ENCODE measurements at places on chromosomes 1 and 21.

- peak; percentile 95 for DNase-seq
Measured at GRCh38 chr21:36927719-36928117, 38.8 kb downstream of the HLCS start.

DNA sequence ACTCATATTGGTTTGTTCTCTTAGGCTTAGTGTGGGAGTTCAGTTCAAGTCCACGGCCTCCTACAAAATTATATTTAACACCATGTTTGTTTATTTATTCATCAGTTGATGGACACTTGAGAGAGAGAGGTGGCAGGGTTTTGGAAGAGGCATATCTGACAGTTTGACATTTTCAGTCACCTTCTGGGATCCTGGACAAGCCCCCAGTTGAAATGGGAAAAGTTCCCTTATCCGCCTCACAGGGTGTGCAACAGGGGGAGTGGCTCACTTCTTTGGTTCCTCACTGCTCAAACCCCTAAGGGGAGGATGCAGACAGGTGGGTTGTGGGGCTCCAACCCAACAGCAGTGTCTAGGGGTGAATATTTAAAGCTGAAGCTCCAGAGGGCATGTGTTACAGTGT lies 52.3 kb upstream of the TNFSF18 start:
- DNase-seq: no peak

DNA sequence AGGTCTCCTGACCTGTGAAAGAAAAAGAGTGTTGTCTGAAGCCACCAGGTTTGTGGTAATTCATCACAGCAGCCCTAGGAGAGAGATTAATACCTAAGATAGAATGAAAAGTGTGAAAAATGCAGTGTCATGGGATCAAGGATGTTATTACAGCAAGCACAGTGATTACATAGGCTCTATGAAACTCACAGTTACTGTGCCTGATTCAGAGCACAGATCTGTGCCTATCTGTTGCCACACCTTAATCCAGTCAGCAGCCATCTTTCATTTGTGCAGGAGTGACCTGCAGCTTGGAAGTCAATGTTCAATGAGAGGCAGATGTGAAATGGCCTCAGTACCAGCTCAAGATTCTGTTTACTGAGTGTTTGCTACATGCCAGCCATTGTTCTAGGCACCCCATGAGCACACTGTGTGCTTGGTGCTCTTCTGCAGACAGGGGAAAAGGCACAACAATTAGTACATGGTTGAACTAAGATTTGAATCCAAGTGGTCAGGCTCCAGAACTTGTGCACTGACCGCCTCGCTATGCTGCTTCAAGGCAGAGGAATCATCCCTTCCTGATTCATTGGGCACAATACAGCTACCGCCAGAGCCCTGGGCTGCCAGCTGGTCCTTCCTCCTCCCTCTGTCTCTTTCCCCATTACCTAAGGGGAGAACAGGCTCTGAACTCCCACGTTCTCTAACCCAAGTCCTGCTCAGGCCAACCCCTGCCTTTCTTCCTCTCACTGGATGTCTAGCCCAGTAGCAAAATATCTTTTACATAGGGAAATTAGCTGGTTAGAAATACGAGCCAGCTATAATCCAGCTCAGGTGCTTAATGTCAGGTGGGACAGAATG lies 56.3 kb upstream of the NEK2 start:
- no peak for DNase-seq

GRCh38 chr21:28960245-28960644 lies 32.4 kb downstream of the LTN1 start:
- DNase-seq: no peak

DNA sequence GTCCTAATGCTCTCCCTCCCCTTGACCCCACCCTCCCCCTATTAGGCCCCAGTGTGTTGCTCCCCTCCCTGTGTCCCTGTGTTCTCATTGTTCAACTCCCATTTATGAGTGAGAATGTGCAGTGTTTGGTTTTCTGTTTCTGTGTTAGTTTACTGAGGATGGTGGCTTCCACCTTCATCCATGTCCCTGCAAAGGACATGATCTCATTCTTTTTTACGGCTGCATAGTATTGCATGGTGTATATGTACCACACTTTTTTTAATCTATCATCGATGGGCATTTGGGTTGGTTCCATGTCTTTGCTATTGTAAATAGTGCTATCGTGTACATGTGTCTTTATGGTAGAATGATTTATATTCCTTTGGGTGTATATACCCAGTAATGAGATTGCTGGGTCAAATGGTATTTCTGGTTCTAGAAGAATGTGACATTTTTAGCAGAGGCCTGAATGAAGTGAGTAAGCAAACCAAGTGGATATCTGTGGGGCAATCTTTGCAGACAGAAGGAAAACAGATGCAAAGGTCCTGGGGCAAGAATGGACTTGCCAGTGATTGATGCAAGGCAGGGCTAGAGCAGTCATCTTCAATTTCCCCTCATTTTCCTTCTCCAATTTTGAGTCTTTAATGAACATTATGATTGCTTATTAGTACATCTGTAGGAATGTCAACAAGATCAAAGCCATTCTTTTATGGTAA lies 50.2 kb downstream of the UBE4B start:
- no peak for DNase-seq

- no peak for DNase-seq
Measured at GRCh38 chr1:10149231-10149630, 61.1 kb upstream of the KIF1B start.

DNA sequence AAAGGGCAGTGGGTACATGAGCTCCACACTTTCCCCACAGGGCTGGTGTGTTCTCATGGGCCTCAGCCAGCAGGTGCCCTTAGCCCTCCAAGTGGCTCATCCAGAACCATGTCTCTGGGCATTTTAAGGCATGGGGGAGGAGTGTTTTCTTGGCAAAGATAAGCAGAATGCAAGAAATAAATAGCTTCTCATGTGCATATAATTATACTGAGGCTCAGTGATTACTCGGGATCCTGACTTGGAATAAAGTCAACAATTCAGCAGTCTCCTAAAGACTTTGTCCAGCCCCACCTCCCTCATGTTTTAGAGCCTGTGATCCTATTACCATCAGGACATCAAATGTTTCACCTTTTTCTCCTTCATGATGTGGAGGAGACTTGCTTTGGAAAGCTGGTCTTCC lies 92.7 kb upstream of the COG2 start:
- DNase-seq: no peak

- no peak for DNase-seq
Measured at GRCh38 chr1:75712306-75712705, 12.2 kb upstream of the ACADM start.

GRCh38 chr1:219067350-219067712 lies 106.3 kb upstream of the LYPLAL1 start:
- DNase-seq: no peak

DNA sequence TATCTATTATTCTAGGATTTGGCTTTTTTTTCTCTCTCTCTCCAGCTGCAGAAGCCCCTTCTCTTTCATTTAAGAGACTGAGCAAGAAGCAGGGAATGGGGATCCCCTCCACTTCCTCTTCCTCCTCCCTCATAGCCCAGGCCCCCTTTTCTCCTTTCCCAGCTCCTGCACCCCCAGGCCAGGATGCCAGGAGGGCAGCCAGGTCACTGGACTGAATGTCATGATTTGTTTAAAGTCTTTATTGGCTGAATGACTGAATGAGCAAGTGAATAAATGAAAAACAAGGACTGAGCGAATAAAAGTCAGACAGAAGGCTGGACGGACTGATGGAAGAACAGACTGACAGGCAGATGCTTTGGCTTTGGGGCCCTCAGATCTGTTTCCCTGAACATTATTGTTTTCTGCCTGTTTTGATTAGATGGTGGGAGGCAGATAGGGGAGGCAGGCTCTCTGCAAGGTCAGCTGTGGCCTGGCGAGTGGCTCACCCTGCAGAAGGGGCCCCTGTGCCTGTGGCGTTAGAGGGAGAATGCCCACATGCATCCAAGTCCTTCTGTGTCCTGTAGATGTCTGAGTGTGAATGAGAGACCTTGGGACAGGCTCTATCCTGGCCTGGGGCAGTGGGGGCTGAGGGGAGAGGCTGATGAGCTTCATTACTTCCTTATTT lies 20.3 kb upstream of the ADGRB2 start:
- DNase-seq: peak; percentile 32

GRCh38 chr1:180243517-180244221 lies 13.6 kb downstream of the LHX4 start:
- DNase-seq: no peak

GRCh38 chr1:159928491-159929050 lies 3.3 kb upstream of the TAGLN2 start:
- DNase-seq: no peak

GRCh38 chr21:45026826-45027225 lies 47.6 kb upstream of the ADARB1 start:
- DNase-seq: no peak

DNA sequence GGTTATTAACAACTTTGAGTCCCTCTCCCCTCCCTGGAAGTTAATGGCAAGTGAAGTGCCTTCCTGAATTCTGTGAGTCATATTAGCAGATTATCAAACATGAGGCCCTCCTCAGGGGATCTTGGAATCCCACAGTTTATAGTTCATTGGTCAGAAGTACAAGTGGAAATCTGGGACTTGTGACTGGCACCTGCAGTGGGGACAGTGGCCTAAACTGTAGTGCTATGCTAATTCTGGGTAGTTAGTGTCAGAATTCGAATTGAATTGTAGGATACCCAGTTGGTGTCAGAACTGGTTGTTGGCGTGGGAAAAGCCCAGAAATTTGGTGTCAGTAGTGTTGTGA lies 26.2 kb downstream of the ZYG11B start:
- DNase-seq: no peak

DNA sequence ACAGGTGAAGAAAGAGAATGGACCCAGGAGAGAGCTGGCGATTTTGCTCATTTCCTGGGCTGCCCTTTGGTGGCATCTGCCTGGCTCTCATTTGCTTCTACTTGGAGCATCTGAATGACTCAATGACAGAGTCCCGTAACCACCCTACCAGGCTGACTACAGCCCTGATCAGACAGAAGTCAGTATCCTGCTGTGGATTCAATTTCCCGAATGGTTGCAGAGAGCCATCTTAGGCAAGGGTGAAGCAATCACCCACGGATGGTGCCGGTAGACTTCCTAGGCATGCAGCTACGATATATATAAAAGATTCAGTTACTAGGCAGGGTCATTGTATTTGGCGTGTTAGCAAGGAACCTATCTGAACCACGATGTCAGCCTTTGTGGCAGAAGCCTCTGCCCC lies 10.2 kb downstream of the AJAP1 start:
- no peak for DNase-seq

GRCh38 chr1:231991231-231991630 lies 364.6 kb downstream of the DISC1 start:
- DNase-seq: no peak

DNA sequence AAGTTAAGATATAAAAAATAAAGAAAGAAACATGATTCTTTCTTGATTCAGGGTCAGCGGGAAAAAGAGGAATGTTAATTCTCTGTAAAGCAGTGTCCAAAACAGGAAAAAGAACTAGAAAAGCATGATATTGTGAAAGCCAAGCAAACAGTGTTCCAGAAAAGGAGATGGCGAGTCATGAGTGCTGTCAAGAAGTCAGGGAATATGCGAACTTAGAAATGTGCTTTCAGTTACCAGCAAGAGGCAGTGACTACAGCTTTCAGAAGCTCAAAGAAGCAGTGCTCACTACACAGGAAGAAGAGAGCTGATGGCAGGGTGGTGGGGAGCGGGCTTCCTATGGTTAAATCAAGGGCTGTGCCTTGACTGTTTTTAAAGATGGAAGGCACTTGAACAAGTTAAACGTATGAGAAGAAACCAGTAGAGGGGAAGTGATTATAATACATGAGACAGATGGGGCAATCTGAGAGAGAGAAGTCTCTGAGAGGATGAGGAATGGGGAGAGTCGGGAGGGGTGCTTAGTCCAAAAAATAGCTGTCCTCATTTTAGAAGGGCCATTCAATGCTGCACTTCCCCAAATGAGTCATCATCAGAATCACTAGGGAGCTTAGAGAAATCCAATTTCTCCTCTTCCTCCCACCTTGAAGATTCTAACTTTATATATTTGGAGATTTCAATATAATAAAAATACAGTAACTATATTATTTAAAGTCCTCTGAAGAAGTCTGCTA lies 90.4 kb downstream of the KCNK1 start:
- no peak for DNase-seq

GRCh38 chr1:24900985-24901781 lies 28.9 kb downstream of the RUNX3 start:
- DNase-seq: no peak

GRCh38 chr1:152111515-152111968 lies 3.7 kb downstream of the TCHH start:
- peak; percentile 31 for DNase-seq
